ENCODE measurements at places on chromosomes 6 and 20.
A peak's percentile ranks its signal among the peaks of the same experiment; 100 is the strongest.

- DNase-seq = peak; percentile 87
These were observed 49.4 kb downstream of the TMEM242 start for GRCh38 chr6:157273756-157274470.

DNA sequence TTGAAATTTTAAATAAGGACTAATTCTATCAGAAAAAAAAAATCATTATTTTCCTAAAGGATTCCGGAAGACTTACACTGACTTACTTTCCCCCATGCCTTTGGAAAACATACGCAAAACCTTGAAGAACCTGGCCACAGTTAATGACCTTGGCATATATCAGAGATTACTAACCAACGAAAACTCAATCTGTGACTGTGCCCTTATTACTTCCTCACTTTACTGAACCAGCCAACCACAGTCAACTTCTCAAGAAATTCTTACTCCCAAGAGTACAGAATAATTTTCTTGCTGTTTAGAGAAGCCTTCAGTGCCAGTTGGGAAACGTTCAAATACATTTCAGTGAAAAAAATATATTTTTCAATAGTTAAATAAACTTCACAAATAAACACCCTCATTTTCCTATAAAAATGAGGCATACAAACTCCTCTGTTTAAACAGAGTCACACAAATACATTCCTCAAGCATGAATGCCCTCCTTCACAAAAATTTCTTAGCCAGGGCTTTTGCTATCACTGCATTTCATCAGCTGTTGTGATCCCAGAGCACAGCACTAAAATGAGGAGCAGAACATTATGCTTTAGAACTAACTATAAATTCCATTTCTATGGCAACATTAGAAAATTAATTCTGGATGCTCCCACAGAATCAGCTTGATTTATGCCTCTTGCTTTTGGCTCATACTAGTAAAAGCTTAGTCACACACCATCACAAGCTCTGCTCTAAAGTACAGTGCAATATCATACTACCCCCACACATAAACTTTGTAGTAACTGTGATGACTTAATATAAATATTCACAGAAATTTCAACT lies 117.6 kb downstream of the DST start:
- DNase-seq = no peak

- no peak for DNase-seq
These were observed 33.3 kb upstream of the EZR start for GRCh38 chr6:158852312-158853071.

DNA sequence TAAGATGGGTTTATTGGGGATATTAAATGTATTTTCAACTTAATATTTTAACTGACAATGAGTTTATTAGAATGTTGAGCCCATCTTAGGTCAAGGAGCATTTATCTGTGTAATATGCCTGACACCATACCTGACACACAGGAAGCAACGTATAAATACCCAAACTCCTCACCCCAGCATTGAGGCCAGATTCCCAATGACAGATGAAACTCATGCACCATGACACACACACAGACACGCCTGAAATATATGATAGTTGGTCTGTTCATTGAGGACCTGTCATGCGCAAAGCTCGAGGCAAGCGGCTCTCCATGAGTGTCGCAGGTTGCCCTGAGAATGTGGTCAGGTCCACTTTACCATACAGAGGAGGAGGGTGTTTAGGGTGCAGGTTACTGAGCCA lies 64.1 kb downstream of the GFOD1 start:
- DNase-seq = no peak

DNA sequence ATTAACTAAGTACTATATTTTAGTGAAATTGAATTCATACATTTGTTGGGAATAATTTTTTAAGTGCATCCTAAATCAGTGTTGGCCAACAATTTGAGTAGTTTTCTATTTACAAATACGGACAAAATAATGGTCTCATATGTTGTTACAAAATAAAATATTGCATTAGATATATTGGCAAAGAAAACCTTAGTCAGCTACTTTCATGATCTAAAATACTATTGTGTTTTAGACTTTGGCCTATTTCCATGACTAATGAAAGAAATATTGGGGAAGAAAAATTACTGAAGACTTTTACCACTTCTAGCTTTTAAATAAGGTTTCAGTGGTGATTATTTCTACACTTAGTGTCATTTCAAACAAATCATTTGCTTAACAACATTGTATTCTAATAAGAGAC lies 498.0 kb downstream of the KHDRBS2 start:
- no peak for DNase-seq

DNA sequence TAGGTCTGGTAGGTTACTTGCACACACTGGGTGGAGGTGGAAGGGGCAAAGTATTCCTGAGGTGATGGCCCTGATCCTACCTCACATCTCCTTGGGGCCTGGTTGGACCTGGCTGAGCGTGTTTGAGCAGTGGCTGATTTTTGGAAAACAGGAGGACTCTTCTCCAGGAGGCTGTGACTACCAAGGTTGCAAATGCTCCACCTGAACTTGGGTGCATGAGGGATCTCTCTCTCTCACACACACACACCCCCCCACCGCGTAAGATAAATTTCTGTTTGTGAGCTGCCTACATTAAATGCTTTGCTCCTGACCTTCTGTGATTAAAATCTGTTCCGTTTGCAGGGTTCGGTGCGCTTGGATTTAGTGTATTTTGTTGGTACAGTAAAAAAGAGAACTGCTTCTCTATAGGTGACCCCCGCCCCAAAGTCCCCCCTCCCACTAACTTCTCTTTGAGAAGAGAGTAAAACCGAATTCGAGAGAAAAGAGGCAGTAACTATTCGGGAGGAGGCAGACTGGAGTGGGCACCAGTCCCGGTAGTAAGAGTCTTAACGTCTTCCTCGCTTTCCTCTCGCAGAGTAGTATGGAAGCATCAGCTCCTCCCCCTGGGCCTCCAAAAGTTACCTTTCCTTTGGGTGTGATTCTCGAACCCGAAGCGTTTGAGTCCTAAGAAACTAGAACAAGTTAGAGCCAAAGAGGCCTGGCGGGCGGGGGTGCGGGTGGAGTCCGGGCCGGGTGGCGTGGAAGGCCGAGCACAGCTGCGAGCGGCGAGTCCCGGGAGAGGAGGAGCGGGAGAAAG lies 585 bp upstream of the DSE start:
- DNase-seq = peak; percentile 53

GRCh38 chr20:40571639-40572038 lies 117.4 kb downstream of the MAFB start:
- DNase-seq = no peak

- DNase-seq = no peak
These were observed 1.1 kb upstream of the GRM4 start for GRCh38 chr6:34146801-34147592.

DNA sequence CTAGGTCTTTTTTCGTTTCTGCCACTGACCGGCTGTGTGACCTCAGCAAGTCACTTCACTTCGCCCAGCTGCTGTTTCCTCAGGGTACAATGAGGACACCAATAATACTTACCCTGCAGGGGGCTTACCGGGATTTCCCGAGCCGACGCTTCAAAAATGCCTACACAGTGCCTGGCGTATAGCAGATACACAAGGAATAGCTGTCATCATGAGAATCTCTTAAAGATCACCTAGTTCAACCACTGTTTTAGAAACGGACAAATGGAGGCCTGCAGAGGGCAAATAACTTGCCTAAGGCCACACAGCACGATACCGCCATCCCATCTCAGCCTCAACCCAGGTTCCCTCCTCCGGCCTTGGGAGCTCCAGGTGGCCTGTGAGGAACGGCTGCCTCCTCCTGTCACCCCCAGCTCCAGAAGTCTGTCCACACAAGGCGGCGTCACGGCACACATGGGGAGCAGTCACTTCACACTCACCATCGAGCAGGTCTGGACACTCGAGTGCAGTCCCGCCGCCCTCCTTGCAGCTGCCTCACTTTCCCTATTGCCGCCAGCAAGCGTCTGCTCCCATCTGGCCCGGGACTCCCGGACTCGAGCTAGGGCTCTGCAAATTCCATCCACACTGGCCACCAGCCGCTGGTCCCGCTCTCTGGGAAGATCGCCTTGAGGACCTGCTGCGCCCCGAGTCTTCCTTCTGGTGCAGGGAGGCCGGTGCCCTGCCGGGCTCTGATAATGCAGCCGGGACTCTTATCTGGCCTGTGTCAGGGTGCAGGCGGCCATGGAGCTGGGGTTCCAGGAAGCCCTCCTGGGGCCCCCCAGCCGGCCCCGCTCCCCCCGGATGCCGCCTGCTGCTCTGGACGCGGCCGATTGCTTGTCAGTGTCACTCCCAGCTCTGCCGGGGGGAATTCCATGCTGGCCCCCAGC lies at the start of gene RIPOR3:
RIPOR3 (minus strand) TSS at position 893 of the 923 bp plus-strand sequence; CDS start at position 479, 414 bp downstream.
- peak; percentile 44 for DNase-seq

DNA sequence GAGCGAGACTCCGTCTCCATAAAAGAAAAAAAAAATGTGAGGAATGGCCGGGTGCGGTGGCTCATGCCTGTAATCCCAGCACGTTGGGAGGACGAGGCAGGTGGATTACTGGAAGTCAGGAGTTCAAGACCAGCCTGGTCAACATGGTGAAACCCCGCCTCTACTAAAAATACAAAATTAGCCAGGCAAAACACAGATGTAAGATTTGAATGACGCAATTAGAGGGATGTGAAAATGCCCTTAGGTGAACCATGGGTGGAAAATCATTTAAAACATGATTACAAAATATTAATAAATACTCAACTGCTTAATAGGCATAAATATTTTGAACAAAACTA lies 20.9 kb downstream of the COL9A3 start:
- no peak for DNase-seq
